ENCODE measurements at places on chromosomes 2 and 18. TPM values are rescaled to one million over a fixed set of nuclear protein-coding genes. Genes with fewer than 3 reads are reported as not detected.

Gene DSG4
- total RNA-seq: 0.38 TPM

Gene PLEKHA3
- 4.4 TPM for total RNA-seq

Gene CHCHD5
- total RNA-seq: 24.7 TPM

Gene NCKAP5
- total RNA-seq: 0.03 TPM

Gene ERFE
- 4.5 TPM for total RNA-seq

Gene OTX1
- 4.6 TPM for total RNA-seq

Gene C2orf15
- 4.9 TPM for total RNA-seq

Gene SERPINB2
- not detected for total RNA-seq

Gene LOXL3
- 2.2 TPM for total RNA-seq

Gene NRBP1
- total RNA-seq: 49.7 TPM

Gene PUS10
- total RNA-seq: 1.3 TPM

Gene HNMT
- total RNA-seq: 18.8 TPM

Gene ARPC2
- total RNA-seq: 244 TPM

Gene ANKRD30BL
- total RNA-seq: not detected

Gene FKBP1B
- not detected for total RNA-seq

Gene CNRIP1
- not detected for total RNA-seq

Gene TUBB6
- total RNA-seq: not detected

Gene HOXD9
- not detected for total RNA-seq

Gene GMPPA
- 84.5 TPM for total RNA-seq

Gene TEX44
- not detected for total RNA-seq

Gene KCNG2
- total RNA-seq: not detected

Gene HOXD4
- not detected for total RNA-seq

Gene ZNF519
- 9.3 TPM for total RNA-seq

Gene IL1RN
- 13.3 TPM for total RNA-seq

Gene MEIS1
- 3.1 TPM for total RNA-seq

Gene RNF138
- 43.0 TPM for total RNA-seq

Gene TMEM200C
- total RNA-seq: not detected

Gene TNS1
- 13.8 TPM for total RNA-seq
